ENCODE measurements at places on chromosomes 11 and 22. TPM values are rescaled to one million over a fixed set of nuclear protein-coding genes. Genes with fewer than 3 reads are reported as not detected.

GRCh38 chr11:104332110-104332509 is 168.2 kb upstream of the PDGFD start:
- no peak for DNase-seq

DNA sequence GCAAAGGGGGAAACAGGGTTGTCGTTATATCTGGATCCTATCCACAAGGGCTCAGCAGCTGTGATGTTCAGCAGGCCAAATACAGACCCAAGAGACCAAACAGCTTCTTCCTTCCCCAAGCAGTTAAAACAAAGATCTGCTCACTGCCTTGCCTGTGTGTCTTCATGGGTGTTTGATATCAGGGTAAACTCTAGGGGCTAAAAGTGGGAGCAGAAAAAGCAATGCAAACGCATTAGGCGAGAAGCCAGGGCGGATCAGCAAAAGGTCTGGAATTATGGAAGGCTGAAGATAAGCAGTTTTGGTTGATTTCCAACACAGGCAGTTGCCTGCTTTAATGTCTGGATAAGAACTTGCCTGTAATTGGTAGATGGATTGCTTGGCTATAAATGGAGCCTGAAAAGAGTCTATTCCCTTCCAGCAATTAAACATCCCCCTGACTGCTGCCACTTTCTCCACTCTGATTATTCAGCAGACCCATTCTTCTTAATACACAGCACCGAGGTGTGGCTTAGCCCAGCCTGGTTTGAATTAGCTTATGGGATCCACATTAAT is 126.3 kb downstream of the COMMD9 start:
- no peak for DNase-seq

GRCh38 chr11:119729951-119730613 is 1.1 kb upstream of the NECTIN1 start:
- DNase-seq, result no peak

GRCh38 chr11:59676205-59676604 is 7.4 kb upstream of the PATL1 start:
- no peak for DNase-seq

The MRGPRX4 gene
- not detected for polyA plus RNA-seq

Data from liver (tissue), 10 donors.